Hematopoietic multipotent progenitor cell (in vitro differentiated cells): ENCODE measurements at places on chromosomes 6 and 20. TPM values are rescaled to one million over a fixed set of nuclear protein-coding genes. Genes with fewer than 3 reads are reported as not detected.

Gene APOM
- 3.8 TPM for total RNA-seq

Gene LKAAEAR1
- total RNA-seq: 5.7 TPM

Gene GRM4
- total RNA-seq: under 0.01 TPM

Gene MCCD1
- not detected for total RNA-seq

Gene BHLHE23
- 1.3 TPM for total RNA-seq

Gene TAGAP
- 67.3 TPM for total RNA-seq

Gene ZBP1
- 0.54 TPM for total RNA-seq

Gene ISM1
- total RNA-seq: 0.27 TPM

Gene ESR1
- total RNA-seq: 1.9 TPM

Gene LCA5
- 0.81 TPM for total RNA-seq

Gene KHDRBS2
- 6.5 TPM for total RNA-seq

Gene TCEA2
- total RNA-seq: 32.6 TPM

Gene ZFP64
- 19.9 TPM for total RNA-seq

Gene RAET1E
- under 0.01 TPM for total RNA-seq

Gene EEF1A2
- 0.27 TPM for total RNA-seq

Gene TMEM170B
- total RNA-seq: 1.6 TPM

Gene IRF4
- total RNA-seq: 0.81 TPM

Gene SNAP91
- total RNA-seq: not detected

Gene CCN6
- not detected for total RNA-seq

Gene ARHGAP40
- total RNA-seq: not detected

Gene HRH3
- not detected for total RNA-seq

Gene RAB44
- 10.5 TPM for total RNA-seq

Gene MAPK13
- 1.1 TPM for total RNA-seq

Gene MAPK14
- total RNA-seq: 98.0 TPM

Gene CDH22
- not detected for total RNA-seq

Gene MRAP2
- total RNA-seq: not detected

Gene LPIN3
- 0.27 TPM for total RNA-seq

Gene RRAGD
- total RNA-seq: 7.8 TPM

Gene SLC26A8
- total RNA-seq: 0.27 TPM

Gene FOXS1
- not detected for total RNA-seq

Gene CD93
- 5.9 TPM for total RNA-seq

Gene PIGU
- total RNA-seq: 14.3 TPM

Gene SAMD5
- not detected for total RNA-seq

Gene CLPSL2
- total RNA-seq: not detected

Gene TRIM31
- total RNA-seq: not detected

Gene WDR46
- total RNA-seq: 63.3 TPM

Gene HDDC2
- total RNA-seq: 21.5 TPM

Gene SPDEF
- total RNA-seq: under 0.01 TPM
